ENCODE measurements at places on chromosomes 16 and 17. TPM values are rescaled to one million over a fixed set of nuclear protein-coding genes. Genes with fewer than 3 reads are reported as not detected.

DNA sequence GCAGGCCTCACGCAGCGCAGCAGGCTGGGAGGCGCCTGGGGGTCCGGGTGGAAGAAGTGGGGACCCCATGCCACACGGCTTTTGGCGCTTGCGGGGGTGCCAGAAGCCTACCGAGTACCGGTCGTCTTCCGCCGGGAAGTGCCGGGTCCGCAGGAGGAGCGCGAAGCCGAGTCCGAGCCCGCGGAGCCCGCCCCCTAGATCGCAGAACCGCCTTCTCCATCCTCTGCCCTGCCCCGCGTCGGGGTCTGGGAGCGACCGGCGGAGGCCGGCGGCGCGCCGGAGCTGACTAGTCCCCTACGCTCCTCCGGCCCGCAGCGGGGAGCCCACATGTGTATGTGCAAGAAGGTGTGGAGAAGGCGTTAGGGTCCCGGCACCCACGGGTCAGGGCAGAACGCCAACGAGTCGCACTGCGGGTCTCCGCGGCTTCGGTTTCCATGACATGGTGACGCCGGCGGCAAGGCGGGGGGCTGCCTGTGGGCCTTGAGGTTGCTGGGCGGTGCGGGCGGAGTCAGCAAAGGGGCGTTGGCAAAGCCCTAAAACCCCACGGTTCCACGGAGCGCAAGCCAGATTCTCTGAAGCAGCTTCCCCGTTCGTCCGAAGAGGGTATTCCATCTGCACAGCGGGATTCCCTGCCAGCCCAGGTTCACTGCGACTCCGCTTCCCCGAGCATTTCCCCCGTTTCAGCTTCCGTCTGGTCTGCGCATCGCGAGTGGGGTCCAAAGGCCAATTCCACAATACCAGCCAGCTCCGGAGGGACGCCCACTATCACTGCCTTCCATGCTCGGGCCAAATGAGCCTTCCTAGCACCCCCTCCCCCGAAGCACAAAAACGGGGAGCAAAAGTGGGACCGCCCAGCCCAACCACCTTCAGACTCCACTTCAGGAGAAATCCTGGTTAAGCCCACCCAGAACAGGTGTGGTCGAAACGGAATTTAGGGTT, 2.3 kb upstream of the LHX1 start:
- DNase-seq = peak; percentile 67

DNA sequence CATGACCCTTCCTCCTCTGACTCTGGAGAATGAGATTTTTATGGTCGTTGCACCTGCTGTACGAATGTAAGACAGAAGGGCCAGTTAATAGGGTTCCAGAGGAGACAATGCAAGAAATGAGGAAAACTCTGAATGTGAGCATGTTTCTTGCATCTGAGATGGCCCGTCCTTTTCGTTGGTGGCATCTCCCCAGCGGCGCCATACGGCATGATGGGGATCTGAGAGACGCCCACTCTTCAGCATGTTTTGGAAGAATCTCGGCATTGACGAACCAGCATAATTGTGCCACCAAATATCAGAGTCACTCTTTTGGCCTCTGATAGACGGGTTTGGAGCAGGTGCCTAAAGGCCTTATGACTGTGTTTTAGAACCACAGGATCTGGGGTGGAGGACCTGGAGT, 126.5 kb upstream of the RCVRN start:
- DNase-seq = no peak

GRCh38 chr17:66945147-66945835, 19.2 kb upstream of the CACNG4 start:
- DNase-seq = no peak

- DNase-seq = no peak
Observed at GRCh38 chr17:19457830-19458271, 46.8 kb downstream of the RNF112 start.

DNA sequence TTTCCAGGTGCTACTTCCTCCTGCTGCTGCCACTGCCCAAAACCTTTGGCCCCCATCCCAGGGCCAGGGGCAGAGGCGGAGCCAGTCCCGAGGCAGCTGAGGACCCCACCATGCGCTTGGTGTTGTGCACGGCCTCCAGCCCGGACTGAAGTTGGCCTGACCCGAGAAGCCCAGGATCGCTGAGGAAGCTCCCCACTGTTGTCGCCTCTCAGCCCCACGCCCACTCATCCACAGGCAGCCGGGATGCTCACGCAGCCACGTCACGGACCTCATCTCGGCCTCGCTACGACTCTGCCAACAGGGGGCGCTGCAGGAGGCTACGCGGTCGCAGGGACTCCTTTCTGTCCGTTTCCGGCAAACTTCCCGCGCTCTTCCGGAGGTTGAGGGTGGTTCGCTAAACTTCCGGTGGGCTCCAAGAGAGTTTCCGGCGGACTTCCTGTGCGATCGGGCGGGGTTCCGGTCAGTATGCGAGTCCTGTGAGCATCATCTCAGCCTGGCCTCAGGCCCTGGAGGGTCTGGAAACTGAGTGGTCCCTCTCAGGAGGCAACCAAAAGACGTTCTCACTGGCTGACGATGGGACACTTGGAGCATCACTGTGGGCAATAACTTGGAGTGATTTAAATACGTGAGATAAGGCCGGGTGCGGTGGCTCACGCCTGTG, 12.4 kb downstream of the ZG16B start:
- DNase-seq = peak; percentile 63

Gene TBC1D28
- not detected for total RNA-seq

Gene GPR139
- not detected for total RNA-seq

Gene KRTAP4-5
- total RNA-seq = not detected
